Stimulated activated CD4-positive, alpha-beta T cell treated with anti-CD3 and anti-CD28 coated beads, Interleukin-15, amount 100 ng/mL, for 1 hour (primary cell): ENCODE measurements at places on chromosomes 1 and 21.

GRCh38 chr1:52239708-52240001, 97.8 kb downstream of the ZFYVE9 start:
- DNase-seq = no peak

GRCh38 chr21:33866826-33867225, 48.8 kb downstream of the ATP5PO start:
- DNase-seq = no peak

DNA sequence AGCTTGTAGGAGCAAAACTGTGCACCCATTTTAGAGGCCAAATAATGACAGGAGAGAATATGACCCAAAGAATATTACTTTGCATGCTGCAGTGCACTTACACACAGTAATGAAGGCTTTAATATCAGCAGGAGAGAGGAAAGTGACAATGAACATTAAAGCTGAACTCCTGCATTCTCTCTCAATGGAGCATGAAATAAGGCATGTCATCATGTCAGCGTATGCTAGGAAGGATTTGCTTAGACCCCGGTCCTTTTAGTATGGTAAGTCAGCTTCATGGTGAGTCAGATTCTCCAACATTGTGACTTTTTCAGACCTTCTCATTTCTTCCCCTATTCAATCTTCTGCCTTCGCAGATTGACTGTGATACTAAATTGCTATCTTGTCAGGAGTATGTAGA, 210.7 kb upstream of the TMPRSS15 start:
- DNase-seq = no peak

DNA sequence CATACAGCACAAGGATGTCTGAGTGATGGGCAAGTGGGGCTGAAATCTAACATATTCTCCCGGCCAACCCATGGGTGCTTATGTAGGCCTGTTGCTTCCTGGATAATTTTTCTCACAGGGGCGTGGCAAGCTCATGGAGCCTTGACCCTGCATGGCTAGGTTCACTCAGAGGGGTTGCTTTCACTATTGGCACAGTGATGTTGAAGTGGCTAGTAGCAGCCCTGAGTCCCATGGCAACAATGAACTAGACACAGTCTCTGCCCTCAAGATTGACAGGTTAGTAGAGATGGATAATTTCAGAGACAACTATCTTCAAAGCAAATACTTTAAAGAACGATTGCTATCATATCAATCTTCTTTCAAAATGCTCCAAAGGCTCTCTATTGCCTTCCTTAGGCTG, 6.5 kb upstream of the MAB21L3 start:
- DNase-seq = no peak

GRCh38 chr1:3551711-3552110, 59.6 kb downstream of the MEGF6 start:
- no peak for DNase-seq

- DNase-seq = no peak
Observed at GRCh38 chr1:234325878-234326496, 47.3 kb upstream of the COA6 start.

GRCh38 chr1:99764439-99764838, 2.0 kb downstream of the FRRS1 start:
- no peak for DNase-seq

- no peak for DNase-seq
Observed at GRCh38 chr1:226086776-226087175, 24.3 kb downstream of the H3-3A start.
